NCI-H82 (cell line): ENCODE measurements at places on chromosomes 16 and 17.

GRCh38 chr16:35752773-35753558, 2293.6 kb downstream of the TP53TG3F start:
- DNase-seq = no peak

- DNase-seq = no peak
Measured at GRCh38 chr17:41654678-41655607, 30.6 kb upstream of the KRT17 start.

- DNase-seq = no peak
Measured at GRCh38 chr17:69213059-69213813, 15.4 kb downstream of the ABCA10 start.

DNA sequence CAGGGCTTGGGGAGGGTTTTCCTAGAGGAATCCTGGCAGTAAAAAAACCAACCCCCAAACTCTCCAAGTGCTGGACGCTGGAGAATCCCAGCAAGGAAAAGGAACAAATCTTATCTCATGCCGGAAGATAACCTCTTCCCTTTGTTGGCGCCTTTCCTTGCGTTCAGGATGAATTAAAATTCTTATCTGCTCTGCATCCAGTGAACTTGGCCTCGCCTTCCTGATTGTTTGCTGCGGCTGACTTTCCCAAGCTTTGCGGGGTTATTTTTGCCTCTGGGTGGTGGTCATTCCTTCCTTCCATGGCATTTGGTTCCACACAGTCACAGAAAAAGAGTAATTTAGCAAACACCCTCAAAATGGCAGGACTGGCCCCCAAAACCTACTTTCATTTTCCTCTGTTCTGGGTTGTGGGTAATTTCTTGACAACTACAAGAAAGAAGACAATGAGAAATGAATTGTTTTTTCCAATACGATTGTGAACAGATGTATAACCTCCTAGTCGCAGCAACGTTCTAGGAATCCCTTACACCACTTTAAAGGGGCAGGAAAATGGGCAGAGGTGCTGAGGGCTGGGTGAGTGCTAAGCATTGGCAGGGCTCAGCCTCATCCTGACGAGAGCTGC, 77.8 kb downstream of the MRC2 start:
- no peak for DNase-seq

DNA sequence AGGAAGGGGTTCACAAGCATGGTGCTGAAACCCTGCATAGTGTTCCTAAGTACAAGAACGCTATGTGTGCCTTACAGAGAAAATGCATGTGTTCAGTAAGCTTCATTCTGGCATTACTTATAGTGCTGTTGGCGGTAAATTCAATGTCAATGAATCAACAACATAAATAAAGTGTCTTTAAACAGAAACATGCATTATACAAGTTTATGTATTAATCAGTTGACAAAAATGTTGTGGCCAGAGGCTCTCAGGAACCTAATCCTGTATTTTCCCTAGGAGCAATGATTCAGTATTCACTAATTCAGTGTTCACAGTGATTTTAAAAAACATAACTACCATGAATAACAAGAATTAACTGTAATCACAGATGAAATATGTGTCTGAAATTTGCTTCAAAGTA, 47.1 kb upstream of the MYOCD start:
- DNase-seq = no peak

DNA sequence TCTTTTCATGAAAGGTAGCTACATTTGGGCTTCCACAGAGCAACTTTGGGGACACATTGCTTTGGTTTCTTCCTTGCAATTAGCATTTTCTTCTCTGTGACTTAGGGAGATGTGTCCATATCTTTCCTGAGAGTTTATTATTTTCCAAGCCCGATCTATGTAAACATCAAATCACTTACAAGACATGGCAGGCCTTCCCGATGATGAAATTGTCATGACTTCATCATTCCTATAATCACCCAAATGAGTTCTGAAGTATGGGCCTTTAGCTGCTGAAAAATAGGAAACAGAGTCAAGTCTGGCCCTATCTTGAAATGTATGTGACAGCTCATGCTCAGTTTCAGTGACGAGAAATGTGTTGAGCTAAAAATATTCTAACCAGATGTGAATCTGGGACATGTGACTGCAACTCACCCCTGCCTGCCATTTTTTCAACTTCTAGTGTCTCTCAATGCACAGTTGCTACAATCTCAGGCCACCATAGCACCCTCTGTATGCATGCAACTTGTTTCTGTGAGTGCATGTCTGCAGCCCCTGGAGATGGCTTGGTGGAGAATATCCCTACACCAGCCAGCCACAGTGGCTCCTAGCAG, 199.6 kb upstream of the MAF start:
- DNase-seq = no peak

GRCh38 chr16:22318690-22319358, 21.6 kb downstream of the POLR3E start:
- DNase-seq = peak; percentile 53

- no peak for DNase-seq
Measured at GRCh38 chr17:72555052-72555451, 434.2 kb downstream of the SOX9 start.

GRCh38 chr17:39813631-39814030, 50.5 kb downstream of the IKZF3 start:
- no peak for DNase-seq

DNA sequence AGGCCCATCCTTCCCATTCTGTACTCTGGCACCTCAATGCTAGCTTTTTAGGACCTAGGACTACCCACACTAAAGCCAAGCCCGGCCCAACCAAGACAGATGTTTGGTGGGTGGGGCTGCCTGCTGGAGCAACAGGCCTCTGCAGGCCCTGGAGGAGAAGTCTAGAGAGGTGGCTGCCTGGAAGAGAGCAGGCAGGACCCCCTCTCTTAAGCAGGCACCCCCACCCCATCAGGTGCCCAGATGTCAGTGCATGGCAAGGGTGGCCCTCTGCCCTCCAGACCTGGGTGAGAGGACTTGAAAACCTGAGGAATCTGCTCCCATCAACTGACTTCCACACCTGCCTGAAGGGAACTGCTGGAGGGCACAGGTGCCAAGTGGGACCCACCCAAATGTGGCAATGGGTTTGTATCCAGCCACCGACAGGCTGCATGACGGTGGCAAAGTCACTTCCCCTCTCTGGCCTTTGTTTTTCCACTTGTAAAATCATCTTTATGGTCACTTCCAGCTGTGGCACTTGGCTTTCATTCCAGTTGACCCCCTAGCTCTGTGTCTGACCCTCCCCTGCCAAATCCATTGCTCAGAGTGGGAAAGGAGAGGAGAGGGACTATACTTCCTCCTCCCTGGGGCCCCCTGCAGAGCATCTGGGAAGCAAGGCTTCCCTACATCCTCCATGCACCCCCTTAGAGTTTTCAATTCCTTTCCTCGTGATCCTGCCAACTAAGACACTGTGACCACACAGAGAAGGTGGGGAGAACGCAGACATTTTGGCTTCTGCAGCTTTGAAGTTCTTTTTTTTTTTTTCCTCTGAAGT, 1.7 kb upstream of the STAT5A start:
- no peak for DNase-seq

- no peak for DNase-seq
Measured at GRCh38 chr17:7509937-7510336, 25.8 kb downstream of the POLR2A start.

DNA sequence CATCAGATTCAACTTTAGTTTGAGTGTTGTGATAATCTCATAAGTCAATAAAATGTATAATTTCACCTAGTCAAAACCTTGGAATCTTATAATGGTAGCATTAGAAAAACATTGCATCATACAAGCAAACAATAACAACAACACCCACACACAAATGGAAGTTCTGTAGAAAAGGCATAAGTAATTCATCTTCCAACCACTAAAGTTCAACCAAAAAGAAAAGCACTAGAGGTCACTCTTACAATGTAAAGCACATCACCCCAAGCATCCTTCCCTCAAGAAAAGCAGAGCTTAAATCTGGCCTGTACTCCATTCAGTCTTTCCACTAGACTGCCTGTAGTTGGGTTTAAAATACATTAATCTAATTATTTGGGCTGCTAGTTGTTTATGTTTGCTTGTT, 1.8 kb downstream of the CNTNAP4 start:
- DNase-seq = peak; percentile 74

DNA sequence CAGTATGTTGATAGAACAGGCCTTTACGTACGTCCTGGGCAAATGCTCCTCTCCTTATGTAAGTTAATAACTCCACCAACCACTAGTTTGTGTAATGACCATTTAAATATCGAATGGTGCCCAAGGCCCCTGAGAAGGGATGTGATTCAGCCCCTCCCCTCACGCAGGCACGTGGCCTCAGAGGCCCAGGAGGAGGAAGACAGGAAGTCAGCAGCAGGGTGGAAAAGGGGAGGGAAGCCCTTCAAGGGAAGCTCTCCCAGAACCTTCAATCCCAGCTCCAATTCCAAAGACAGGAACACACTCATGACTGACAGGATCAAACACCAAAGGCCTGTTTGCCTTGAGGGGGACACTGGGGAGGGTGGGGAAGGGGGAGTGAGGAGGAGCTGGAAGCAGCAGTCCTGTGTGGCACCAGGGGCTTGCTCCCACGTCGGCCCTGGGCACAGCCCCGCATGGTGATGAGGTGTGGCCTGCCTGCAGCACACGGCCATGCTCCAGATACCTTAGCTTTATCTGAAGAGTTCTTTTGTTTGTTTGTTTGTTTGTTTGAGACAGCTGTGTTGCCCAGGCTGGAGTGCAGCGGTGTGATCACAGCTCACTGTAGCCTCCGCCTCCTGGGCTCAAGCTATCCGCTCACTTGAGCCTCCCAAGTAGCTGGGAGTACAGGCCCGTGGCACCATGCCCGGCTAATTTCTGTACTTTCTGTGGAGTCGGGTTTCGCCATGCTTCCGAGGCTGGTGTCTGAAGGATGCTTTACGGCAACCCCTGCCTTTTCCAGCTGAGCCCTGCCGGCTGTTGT, 105.0 kb downstream of the ZNF778 start:
- DNase-seq = peak; percentile 53

DNA sequence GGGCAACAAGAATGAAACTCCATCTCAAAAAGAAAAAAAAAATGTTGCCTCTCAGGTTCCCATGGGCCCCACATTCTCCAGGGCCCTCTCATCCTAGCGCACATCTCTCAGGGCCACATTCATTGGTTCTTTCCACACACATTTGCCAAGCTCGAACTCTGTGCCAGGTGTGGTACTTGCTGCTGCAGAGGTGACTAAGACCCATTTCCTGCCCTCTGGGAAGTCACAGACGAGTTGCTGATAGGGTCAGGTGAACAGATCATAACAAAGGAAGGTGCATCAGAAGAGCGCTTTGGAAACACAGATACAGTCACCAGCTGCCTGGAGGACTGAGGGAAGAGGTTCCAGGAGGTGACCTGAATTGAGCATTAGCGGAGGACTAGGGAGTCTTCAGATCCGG, 1.0 kb downstream of the GSDMA start:
- DNase-seq = no peak
